ENCODE measurements at places on chromosomes 5 and 9.

DNA sequence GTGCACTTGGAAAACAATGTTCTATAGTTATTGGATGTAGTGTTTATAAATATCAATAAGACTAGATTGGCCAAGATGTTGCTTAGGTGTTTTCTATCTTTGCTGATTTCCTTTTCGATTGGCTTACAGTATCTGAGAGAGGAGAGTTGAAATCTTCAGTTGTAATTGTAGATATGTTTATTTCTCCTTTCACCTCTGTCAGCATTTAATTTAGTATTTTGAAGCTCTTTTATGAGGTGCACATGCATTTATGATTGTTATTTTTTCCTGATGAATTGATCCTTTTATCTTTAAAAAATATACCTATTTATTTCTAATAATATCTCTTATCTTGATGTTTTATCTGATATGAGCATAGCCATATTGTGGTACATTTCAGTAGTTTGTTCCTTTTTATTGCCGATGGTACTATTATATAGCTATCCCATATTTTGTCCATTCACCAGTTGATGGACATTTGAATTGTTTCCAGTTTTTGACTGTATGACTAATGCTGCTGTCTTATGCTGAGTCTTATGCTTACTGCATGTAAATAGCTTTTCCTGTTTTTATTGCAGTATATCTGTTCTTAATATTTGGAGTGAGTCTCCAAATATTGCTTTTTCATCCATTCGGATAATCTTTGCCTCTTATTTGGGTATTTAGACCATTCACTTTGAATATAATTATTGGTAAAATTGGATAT, 34.7 kb downstream of the ERCC6L2 start:
- no peak for DNase-seq

DNA sequence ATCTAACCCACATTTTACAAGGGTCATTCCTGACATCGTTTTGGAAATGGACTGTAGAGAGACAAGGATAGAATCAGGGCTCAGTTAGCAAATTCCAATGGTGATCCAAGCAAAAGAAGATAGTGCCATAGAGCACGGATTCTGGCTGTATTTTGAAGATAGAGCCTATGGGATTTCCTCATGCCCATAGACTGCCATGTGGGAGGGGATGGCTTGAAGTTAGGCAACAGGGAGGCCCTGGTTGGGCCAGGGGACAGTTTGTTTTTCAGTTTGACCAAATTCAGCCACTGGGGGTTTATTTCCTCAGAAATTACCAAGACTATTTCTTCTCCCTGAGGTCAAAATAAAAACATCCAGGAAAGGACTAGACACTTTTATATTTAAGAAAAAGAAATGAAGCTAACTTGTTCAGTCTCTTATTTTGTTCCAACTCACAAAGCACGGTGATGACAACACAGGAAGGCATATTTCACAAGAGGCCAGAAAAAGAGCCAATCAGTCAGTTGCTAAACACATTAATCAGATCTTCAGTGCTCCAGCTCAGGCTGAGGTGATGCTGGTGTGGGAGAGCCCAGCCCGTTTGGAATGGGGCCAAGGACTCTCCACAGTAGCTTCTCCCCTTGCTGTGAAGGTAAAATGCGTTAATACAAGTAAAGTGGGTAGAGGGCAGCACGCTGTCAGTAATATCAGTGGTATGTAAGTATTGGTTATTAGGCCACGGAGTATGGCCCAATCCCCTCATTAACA, 4.4 kb upstream of the DCTN4 start:
- DNase-seq: no peak

DNA sequence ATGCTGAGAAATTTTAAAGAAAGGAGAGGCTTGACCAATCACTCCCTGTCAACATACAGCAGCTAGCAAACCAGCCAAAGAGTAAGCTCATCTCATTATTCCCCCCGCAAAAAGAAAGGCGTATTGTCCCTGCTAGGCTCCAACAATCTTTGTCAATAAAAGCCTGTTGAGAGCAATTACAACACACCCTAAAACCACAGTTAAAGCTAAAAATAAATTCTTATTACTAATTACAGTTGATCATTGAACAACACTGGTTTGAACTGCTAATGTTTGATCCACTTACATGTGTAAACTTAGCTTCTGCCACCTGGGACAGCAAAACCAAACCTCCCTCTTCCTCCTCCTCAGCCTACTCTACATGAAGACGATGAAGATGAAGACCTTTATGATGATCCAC, 151.2 kb downstream of the TSSK1B start:
- DNase-seq: no peak

DNA sequence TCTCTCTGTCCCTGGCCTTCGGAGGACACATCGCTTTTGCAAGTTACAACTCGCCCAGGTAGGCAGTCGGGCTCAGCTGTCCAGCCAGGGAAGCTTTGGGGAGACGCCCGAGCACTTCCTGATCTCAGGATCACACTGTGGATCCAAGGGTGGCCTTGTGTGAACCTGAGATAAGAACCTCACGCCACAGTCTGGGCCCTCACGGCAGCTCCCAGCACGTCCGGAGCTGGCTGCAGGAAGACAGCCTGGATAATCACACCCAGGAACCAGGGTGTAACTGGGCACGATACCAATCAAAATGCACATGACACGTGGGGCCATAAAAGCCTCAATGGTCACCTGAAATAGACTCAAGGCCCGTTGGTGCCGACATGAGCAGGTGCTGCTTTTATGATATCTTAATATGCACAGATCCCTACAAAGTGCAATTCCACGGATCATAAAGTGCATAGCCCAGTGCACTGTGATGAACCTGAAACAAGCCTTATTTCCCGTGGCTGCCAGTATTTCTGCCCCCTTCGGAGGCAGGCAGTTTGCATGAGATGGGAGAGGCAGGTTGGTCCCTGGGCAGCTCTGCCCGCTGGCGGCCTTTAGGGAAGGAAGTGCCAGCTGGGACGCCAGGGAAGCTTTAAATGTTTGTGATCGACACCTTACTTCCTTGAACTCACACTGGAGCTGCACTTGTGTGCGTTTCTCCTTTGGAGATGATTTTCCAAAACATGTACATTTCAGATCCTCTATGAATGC, 14.5 kb downstream of the SLC6A18 start:
- DNase-seq: no peak

DNA sequence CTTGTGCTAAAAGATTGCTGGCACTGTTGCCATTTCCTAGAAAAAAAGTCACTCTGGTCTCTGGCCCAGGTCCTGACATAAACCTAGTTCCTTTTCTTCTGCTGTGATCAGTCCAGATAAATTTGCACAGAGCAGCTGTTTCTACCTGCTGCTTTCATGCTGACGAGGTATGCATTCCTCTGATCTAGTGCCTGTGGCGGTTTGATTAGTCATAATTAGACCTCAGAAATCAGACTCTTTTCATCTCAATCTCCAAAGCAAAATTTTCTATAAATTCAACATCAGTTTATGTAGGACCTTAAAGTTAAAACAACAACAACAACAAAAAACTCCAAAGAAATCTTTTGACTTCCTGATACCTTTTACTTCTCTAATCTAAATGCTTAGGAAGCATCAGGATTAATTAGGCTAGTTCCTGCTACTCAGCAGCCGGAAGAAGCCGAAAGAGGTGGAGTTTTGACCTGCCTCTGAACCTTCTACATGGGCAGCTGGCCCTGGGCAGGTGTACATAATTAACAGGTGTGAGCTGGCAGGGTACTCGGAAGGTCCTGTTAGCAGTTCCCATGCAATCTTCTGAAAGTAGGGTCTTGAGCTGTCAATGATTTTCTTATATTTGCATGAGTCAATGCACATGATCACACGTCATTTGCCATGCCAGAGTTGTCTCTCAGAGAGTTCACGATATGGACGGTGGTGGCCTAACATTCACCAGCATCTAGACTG, 83.3 kb upstream of the CCDC112 start:
- no peak for DNase-seq

GRCh38 chr9:99622679-99623078, 199.0 kb upstream of the NR4A3 start:
- no peak for DNase-seq

DNA sequence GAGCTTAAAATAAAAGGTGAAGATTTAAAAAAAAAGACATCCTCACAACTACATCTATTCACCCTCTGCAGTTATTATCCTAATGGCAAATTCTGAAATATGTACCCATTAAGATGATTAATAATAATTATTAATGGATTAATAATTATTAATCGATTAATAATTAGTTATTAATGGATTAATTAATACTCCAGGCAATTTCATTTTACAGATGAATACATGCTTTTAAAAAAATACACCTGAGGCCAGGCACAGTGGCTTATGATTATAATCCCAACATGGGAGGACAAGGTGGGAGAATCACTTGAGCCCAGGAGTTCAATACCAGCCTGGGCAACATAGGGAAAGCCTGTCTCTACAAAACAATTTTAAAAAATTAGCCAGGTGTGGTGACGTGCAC, 182.4 kb downstream of the ARRDC3 start:
- DNase-seq: no peak

GRCh38 chr9:14315875-14316601, 2.1 kb upstream of the NFIB start:
- DNase-seq: no peak

DNA sequence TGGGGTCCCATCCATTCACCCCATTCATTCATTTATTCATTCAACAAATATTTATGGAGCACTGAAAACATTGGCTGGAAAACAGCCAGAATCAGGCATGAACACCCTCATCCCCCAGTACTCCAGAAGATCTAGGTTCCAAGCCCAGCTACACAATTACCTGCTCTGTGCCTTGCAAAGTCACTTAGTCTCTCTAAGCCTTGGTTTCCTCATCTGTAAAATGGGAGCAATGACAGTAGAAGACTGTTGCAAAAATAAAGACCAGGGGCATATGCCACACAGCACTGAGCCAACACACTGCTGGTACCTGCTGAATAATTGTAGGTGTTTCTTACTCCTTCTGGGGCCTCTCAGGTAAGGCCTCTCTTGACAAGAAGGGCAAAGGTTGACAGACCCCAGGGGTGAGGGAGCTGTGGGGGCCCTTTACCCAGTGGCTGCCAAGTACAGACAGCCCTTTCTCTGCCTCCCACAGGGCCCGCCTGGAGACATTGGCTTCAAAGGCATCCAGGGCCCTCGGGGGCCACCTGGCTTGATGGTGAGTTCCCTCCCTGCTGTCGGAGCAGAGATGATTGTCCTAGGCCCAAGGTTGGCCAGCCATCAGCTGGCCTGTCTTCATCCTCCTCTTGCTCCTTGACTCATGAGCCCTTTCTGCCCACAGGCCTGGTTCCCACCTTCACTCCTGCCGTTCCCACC, 22.6 kb upstream of the ORM1 start:
- no peak for DNase-seq

DNA sequence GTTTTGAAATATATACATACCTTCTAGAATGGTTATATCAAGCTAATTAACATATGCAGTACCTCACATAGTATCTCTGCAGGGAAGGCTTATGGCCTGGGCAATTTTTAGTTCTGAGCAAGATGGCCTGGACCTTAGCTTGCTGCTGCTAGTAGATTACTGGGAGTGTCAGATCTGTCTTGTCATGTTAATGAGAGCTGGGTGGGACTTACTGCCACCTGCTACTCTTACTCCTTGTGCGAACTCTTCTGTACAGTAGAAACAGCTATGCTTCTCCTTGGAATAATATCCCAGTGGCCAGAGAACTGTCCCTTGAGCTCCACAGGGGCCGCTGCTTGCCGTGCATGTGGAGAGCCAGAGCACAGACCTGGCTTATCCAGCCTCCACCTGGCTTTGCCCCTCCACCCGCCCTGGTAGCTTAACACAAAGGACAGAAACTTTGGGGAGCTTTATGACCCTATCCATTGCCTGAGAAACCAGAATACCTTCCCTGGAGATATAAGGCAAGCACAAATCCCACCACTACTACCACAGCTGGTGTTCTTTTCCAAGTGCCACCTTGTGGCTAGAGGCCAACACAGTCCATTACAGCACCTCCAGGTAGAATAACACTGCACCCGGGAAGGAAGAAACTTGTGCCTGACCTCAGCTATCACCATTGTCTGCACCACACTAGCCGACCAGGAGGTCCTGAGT, 74.4 kb upstream of the RUSC2 start:
- DNase-seq: no peak

GRCh38 chr9:135164036-135164435, 76.6 kb downstream of the OLFM1 start:
- DNase-seq: no peak

DNA sequence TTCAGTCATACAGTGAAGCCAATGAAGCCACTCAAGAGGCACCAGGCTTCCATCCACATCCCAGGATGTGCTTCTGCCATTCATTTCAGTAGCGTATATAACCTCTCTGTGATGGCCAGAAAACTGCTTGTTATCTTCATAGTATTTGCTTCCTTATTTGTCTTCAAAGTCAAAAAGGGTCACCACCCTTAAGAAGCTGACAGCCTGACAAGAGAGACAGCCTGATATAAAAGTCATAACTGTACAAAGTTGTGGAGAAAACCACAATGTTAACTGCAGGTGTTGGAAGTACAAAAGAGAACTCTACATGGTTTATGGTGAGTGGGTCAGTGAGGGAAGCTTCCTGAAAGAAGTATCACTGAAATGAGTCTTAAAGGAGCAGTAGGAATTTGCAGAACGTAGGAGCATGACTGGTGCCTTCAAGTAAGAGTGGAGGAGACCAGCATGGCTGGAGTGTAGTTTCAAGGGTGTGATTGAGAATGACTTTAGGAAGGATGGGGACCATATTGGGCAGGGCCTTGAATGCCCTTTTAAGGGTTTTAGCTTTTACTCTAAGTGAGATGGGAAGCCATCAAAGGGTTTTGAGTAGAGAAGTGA, 33.7 kb downstream of the NIM1K start:
- DNase-seq: no peak

DNA sequence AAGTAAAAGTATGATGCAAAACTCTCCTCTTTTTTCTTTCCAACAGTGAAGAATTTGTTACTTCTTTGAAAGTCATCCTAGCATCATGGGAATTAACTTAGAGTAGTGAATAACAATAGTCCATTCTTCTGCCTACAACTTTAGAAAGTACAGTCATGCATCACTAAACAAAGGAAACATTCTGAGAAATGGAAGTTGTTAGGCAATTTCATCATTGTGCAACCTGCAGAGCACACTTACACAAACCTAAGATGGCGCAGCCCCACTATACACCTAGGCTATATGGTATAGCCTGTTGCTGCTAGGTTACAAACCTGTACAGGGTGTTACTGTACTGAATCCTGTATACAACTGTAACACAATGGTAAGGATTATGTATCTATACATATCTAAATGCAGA, 1209.3 kb upstream of the C9orf72 start:
- no peak for DNase-seq

- DNase-seq: no peak
Measured at GRCh38 chr5:36374266-36374862, 72.7 kb upstream of the RANBP3L start.

DNA sequence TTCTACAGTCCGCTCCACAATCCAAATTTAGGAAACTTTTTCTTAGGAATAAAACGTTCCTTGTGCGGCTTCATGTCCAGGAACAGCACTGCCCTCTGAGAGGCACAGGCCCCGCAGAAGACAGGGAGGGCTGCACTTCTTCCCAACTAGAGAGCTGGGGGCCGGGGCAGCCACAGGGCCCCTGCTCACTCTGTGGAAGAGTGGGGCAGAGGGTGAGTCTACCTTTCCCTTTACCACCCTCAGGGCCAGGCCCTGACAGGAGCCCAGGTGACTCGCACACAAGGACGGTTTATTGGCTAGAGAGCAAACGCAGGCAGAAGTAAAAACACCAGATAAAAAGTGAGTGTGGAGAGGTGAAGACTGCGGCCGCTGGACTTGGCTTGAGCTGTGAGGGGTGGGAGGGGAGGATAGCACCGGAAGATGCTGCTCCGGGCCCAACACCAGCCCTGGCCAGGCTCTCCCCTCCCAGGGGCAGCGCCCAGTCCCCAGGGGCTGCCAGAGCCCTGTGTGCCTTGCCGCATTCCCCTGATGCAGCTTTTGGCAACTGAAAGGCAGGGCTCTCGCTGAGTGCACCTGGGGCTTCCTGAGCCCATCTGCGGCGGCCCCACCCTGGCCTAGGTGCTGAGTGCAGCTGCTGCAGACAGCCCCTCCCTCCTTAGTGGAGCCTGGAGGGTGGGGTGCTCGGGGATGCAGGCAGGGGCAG, 20.2 kb downstream of the SH3GLB2 start:
- DNase-seq: no peak
